ENCODE measurements at places on chromosomes 16 and 17. TPM values are rescaled to one million over a fixed set of nuclear protein-coding genes. Genes with fewer than 3 reads are reported as not detected.

The CCL14 gene
- not detected for total RNA-seq

- DNase-seq: peak; percentile 21
Observed at GRCh38 chr16:546909-547770, 13.1 kb upstream of the PRR35 start.

GRCh38 chr16:82585675-82586074, 41.1 kb upstream of the CDH13 start:
- DNase-seq: no peak

The ZNF750 gene
- total RNA-seq: not detected

The CDH5 gene
- total RNA-seq: not detected

GRCh38 chr16:49806446-49806845, 49.5 kb downstream of the ZNF423 start:
- no peak for DNase-seq

GRCh38 chr16:57828272-57829161, 26.2 kb upstream of the KIFC3 start:
- no peak for DNase-seq

DNA sequence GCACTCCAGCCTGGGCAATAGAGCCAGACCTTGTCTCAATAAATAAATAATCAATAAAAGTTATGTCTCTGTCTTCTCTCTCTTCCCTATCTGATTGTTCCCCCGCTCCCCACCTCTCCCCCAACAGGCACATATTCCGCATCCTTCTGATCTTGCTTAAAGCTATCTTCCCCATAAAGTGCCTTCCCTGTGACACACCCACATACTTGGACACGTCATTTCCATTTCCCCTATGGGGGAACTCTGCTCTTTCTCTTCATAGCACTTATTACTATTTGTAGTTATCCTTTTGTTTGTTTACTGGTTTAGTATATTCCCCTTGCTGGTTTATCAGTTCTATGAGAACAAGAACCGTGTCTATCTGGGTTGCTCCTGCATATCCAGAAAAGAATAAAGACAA, 14.9 kb downstream of the MYO1D start:
- no peak for DNase-seq

DNA sequence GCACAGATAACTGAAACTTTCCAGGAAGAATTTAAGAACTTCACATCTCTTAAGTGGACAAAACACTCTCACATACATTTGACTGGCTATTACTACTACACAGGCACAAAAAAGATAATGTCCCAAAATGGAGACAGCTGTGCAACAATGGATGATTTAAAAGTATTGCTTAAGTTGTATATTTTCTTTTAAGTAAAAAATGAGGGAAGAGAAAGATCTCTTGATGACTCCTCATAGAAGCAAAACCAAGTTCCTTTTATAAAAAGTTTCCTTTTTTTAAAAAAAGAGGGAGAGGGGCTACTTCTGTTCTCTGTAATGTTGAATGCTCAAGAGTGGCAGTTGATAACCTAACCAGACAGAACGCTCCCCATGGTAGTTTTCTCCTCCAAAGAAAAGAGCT, 195.5 kb downstream of the ZFHX3 start:
- no peak for DNase-seq

GRCh38 chr16:79449900-79450299, 150.6 kb downstream of the MAF start:
- DNase-seq: no peak

The ZNF18 gene
- 11.0 TPM for total RNA-seq

DNA sequence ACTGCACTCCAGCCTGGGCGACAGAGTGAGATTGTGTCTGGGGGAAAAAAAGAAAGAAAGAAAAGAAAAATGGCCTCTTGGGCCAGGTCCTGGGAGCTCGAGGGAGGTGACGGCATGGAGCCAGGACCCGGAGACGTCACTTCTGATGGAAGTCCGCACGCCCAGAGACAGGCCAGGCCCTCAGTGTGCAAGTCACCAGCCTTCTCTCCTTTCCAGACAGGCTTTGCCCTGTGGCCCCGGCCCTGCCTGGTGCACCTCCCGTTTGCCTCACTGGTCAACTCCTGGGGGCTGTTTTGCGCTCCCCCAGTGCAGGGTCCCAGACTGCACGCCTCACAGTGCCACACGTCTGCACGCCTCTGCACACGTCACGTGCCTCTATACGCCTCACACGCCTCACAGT, 44.1 kb downstream of the CBFA2T3 start:
- DNase-seq: no peak

All from activated T-helper 1 cell treated with anti-CD3 and anti-CD28 coated beads, Interleukin-12 subunit alpha, Interleukin-12 subunit beta, Interleukin-2, Interleukin-4 antibody, amounts not matched to agents 30 ng/mL and 10 ng/mL and 1 ng/mL, durations not matched to agents 14 hours and 24 hours and 36 hours (primary cell).